Glutamatergic neuron (in vitro differentiated cells): ENCODE measurements at places on chromosomes 7 and 10.

DNA sequence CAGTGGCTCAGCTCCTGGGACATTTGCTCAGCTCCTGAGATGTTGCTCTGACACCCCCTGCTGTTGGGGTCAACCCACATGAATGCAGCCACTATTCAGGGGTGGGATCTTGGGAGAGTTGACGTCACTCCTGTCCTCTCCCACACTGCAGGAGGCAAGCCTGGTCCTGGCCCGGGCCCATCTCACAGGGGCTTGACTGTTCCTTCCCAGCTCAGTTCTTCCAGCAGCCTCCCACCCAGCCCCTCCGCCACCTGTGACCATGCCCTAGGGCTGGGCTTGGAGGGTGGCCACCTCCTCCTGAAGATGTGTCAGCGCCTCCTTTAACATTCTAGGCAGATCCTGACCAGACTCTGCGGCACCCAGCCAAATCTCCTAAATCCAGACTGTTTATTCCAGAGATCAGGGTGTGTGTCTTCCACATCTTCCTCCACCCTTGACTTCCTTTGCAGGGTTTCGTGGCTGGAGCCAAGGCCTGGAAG, 19.1 kb upstream of the OPALIN start:
- DNase-seq: no peak

GRCh38 chr10:79046741-79047583, 21.8 kb upstream of the ZMIZ1 start:
- peak; percentile 12 for DNase-seq

DNA sequence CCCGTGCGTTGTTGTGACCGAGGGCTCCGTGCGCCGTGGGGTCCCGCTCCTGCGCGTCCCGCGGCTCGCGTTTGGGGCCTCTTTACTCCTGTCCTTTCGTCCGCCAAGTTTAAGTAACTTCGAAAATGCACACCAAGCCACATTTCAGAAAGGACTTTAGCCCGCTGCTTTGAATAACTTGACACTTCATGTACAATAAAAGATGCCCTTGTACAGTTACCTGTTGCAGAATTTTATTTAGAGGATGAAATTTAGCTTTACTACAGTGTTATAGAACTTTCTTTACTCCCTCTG, 459 bp downstream of the SUGCT start:
- no peak for DNase-seq

- DNase-seq: no peak
Measured at GRCh38 chr7:95545673-95546072, 50.6 kb downstream of the PDK4 start.

- no peak for DNase-seq
Measured at GRCh38 chr10:63833411-63834060, 312.3 kb downstream of the REEP3 start.

- DNase-seq: no peak
Measured at GRCh38 chr10:124999433-125000365, 57.8 kb downstream of the ZRANB1 start.

DNA sequence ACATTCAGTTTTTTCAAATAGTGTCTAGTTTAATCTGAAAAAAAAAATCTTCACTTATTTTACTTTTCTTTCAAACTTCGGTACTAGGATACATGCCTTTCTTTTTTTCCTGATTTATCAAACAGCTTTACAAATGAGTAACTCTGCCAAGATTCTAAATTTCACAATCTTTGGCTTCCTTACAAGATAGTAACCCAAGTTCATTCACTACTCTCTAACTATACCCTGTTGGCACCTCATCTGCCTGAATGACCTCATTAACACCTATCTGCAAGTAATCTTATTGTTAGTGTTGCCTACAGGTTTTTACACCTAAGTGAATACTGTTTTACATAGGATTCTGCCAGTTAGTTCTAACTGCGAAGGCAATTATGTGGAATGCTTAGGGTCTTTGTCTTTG, 159.8 kb downstream of the FOXP2 start:
- DNase-seq: no peak

DNA sequence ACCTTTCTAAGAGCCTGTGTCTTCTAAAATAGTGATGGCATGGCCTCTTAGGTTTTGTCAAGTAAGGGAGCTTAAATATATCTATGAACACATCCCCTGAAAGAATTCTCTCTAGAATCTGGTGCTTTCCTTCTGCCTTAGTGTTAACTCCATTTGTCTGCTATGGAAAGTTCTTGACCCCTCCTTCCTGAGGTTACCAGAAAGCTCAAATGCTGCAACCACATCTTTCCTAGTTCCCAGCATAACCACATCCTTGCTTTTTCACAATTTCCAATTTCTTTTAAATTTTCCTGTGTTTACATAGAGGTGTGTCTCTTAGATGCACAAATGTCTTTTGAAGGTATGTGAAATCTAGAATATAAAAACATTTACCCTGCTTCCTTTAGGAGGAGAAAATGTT, 16.4 kb upstream of the GSDME start:
- no peak for DNase-seq

GRCh38 chr7:16447876-16448275, 17.7 kb downstream of the SOSTDC1 start:
- DNase-seq: no peak

DNA sequence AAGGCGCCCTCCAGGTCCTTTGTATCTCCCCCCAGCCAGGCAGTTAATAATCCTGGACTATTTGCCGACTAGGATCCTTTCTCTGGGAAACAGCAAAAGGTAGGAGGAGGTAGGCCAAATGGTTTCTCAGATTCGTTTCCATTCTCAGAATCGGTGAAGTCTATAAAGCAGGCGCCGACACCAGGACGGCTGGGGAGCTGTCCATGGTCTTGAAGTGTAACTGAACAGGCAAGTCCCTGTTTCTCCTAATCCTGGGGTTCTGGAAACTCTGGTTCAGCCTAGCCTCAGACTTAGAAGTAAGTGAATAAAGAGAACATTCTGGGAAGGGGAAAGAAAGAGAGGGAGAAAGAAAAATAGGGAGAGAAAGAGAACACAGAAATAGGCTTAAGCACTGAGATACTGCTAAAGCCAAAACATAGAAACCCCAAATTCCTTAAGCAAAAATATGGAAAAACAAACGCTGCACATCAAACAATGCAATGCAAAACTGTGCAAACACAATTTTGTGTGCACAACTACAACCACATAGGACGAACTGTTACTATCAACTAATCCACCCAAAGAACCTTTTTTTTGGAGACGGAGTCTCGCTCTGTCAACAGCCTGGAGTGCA, 11.1 kb upstream of the INA start:
- no peak for DNase-seq

DNA sequence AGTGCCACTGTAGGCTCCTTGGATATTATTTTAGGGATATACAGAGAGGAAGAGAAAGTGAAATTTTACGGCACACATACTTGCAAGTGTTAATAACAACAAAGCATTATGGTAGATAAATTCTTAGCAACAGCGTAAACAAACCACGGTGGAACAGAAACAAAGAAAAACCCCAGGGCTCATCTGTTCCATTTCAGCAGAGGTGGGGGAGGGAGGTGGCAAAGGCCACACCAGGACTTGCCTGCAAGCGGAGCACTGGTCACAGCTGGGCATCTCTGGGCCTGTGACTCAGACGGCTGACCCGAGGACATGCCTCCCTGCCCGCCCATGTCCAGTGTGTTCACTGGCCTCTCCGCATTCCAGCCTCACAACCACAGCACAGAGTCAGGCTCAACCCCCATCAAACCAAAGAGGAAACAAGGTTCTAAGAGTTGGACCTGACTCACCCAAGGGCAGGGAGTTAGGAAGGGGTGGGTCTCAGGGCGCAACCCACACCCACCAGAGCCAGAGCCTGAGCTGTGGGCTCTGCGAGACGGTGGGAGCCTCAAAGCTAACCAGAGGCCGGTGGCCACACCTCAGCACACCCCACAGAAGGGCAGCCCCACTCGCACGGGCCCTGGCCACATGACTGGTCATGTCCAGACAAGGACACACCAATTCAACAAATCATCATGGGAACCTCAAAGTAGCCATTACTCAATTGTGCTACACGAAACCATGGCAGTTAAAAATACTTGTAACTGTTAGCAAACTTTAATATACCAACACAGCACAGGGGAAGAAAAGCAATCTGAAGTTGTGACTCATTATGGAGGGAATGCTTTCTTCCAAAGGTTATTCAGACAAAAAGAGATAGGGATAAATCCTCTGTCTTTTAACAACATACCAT, 10.7 kb downstream of the ESYT2 start:
- DNase-seq: peak; percentile 69

- DNase-seq: no peak
Measured at GRCh38 chr7:155743177-155743576, 69.1 kb downstream of the SHH start.

GRCh38 chr7:31133497-31133896, 81.4 kb downstream of the ADCYAP1R1 start:
- no peak for DNase-seq

GRCh38 chr10:83990126-83990525, 149.2 kb upstream of the GHITM start:
- DNase-seq: no peak

DNA sequence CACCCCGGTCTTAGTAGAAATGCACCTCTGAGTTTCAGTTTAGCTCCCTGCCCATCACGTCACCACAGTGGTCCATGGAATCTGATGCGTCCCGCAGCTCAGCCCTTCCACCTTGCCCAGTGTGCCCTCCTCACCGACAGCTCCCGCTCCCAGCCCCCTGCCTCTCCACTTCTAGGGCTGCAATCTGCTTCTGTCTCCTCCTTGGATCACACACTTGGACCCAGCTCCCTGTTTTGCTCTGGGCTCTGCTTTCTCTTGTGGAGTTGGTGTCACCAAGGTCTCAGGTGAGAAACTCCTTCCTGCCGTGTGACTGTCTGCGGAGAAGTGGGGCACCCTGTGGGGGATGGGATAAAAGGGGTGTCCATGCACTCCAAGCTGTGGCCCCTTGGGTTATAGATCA, 37.9 kb downstream of the GPR26 start:
- no peak for DNase-seq

GRCh38 chr10:67618116-67618515, 77.9 kb downstream of the CTNNA3 start:
- no peak for DNase-seq

- no peak for DNase-seq
Measured at GRCh38 chr10:16735671-16736070, 81.6 kb downstream of the RSU1 start.

DNA sequence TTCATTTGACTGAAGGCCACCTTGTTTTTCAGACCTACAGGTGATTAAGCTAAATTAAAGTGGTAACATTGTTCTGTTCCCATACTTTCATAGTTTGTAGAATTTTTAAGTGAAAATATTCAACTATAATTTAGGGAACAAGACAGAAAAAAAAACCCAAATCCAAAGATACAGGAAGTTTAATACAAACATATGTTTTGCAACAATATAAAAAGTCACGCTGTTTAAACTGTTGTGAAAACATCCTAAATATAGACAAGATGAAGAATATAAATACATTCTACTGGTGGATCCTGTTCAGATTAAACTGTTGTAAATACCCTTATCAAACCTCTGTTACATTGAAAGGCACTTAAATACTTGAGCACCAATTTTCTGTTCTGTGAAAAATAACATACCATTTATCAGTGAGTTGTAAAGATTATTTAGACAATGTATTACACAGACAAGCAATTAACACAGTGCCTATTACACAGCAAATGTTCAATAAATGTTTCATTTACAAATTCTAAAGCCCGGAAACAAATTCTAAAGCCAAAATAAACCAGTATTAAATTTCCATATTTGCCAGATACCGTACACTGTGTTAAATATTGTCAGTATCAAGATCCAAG, 14.2 kb downstream of the ASZ1 start:
- no peak for DNase-seq

- no peak for DNase-seq
Measured at GRCh38 chr7:116316838-116317628, 106.7 kb downstream of the TES start.

- DNase-seq: no peak
Measured at GRCh38 chr10:84510121-84510520, 181.7 kb downstream of the CCSER2 start.

DNA sequence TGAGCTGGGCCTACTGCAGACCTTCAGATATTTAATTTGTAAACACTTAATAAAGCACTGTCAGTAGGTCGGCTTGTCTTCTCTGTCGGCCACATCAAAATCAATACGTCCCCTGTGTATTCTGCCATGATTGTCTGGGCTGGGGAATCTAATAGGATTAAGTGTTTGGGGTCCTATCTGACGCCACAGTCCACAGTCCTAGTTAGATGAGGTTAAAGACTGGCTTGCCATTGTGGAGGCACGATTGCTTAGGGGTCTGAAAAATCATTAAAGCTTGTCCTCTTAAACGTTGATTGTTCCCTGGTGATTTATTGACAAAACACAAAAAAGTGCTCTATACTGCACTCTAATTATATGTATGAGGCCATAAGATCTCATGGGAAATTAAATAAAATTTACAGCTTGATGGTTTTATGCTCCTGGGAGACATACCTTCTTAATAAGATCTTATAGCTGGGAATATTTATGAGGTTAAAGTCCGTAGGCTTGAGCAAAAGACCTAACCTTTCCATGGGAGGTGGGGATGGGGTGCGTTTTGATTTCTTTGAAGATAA, 650.3 kb upstream of the GALNT17 start:
- no peak for DNase-seq

DNA sequence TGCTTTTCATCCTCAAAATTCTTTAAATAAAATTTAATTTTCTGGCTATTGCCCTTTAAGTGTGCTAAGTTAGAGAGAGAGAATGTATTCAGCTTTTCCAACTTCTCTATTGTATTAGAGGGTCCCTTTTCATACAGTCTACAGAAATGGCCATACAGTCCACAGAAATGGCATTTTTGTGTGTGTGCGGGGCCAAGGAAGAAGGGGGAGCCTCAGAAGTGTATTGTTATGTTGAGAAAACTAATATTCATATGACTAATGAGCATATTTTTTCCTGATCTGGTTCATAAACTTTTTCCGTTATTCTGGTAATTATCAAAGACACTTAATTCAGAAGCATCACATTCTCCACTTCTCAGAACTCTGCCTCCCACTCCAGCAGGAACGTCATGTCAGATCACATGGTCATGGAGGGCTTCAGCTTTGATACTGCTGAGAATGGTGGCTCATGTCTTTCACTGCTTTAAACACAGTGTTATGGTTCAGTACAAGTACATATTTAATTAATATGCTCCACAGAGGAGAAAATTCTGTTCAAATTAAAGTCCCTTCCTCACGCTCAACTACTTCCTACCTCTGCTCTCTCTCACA, 37.1 kb downstream of the ELMO1 start:
- no peak for DNase-seq

DNA sequence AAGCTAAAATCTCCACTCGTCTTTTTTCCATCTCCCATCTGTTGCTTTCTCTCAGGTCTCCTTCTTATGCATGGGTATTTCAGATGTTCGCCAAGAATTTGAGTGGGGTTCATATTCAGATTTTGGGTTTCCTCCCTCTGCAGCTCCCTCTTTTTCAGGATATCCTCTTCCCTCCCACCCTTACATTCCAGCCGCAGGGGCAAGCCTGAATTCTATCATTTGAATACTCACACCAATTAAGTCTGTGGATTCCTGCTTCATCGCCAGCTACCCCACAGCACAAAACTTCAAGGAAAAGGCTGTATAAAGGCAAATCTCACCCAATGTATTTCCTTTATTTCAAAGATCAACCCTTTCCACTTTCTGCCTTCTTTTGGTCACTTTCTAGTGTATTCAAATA, 41.6 kb upstream of the FOXI2 start:
- DNase-seq: no peak
